Stimulated activated CD4-positive, alpha-beta T cell treated with anti-CD3 and anti-CD28 coated beads, TNF-alpha, amount 100 ng/mL, for 4 hours (primary cell): ENCODE measurements at places on chromosomes 1 and 21.

- DNase-seq: no peak
These were observed 100.3 kb downstream of the CACNA1E start for GRCh38 chr1:181583598-181583997.

- no peak for DNase-seq
These were observed 44.7 kb upstream of the LRRC7 start for GRCh38 chr1:69523032-69523431.

DNA sequence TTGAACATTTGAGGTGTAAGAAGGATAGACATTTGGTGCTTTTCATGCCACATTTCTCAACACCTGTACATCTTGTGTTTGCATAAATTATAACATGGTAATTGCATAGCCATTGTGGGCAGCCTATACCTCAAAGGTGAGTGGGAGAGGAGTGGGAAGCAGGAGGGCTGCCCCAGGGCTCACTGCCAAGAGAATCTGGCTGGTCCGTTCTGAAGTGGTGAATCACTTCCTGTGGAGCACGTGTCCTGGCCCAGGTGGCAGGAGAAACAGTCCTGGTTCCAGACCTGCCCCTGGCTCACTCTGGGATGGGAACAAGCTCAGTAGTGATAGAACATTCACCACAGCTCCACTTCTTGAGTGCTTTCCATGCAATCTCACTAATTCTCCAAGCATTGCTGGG lies 11.6 kb upstream of the OLFML2B start:
- DNase-seq: no peak

GRCh38 chr1:202122639-202123335 lies at the start of gene GPR37L1:
Gene GPR37L1 (plus strand): TSS chr1:202122917. CDS start chr1:202122964, 47 bp downstream.
- DNase-seq: no peak

DNA sequence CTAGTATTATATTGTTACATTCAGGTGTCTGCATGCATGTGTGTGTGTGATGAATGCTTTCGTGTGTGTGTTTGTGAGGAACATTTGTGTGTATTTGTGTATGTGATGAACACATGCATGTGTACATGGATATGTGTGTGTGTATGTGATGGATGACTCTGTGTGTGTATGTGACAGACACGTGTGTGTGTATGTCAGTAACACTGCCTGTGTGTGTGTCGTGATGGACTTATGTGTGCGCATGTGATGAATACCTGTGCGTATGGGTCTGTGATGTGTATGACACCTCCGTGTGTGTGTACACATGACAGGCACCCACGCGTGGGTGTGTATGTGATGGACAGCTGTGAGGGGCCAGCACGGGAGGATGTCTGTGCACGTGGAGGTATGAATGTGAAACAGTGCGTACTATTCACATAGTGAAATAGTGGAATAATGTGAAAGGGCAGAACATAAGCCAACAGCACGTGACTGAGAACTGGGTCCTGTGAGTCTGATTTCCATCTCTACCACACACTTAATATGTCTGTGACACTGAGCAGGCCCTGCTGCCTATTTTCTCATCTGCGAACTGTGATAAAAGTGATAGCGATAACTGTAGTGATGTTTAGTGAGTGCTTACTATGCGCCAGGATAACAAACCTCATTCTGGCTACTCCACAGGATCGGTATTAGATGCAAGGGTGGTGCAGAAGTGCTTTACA lies 41.8 kb upstream of the CSF3R start:
- DNase-seq: no peak

DNA sequence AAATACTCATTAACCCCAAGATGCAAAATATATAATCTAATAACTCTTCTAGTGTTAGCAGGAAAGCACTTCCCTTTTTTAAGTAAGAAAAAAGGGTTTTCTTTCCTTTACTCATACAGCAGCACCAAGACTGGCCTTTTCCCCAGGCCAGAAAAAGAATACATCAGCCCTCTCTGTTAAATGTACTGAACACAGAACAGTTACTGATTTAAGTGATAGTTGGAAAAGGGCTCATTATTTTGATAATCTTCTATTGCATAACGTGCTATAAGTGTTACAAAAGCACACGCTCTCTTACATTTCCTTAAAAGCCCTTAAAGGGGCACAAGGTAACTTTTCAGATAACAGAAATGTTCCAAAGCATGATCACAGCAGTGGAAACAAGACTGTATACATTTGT lies 142.9 kb downstream of the TIAM1 start:
- DNase-seq: no peak

DNA sequence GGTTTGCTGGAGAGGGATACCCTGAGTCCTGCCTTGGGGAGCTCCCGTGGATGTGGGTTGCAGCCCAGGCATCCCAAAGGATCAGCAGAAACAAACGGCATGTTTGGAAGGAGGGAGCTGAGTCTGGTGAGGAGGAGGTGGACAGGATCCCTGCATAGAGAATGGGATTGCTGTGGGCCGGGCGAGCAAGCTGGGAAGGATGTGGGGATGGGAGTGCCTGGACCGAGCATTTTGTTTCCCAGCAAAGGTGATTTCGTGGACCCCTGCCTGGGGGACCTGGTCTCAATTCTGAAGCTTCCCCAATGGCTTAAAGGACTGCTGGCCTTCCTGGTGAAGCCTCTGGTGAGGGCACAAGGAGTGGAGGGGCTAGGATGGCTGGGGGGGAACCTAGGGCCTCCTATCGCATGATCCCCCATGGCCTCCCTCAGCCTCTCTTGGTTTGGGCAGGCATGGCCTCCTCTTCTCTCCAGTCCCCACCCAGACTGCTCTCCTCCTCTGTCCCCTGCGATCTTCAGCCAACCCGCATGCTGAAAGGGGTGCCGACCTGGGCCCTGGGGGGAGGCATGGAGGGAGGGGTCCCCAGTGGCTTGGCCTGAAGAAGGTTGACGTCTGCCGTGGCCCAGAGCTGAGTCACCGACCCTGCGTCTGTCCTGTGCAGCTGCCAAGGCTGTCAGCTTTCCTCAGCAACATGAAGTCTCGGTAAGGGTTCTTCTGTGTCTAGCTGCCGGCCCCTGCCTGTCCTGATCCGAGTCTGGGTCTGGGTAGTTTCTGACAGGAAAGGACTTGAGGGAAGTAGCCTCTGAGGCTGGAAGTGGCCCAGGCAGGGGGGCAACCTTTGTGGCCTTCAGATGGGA lies 16.3 kb downstream of the FAAH start:
- DNase-seq: no peak

GRCh38 chr21:33384841-33385331 lies 18.3 kb upstream of the IFNGR2 start:
- no peak for DNase-seq

DNA sequence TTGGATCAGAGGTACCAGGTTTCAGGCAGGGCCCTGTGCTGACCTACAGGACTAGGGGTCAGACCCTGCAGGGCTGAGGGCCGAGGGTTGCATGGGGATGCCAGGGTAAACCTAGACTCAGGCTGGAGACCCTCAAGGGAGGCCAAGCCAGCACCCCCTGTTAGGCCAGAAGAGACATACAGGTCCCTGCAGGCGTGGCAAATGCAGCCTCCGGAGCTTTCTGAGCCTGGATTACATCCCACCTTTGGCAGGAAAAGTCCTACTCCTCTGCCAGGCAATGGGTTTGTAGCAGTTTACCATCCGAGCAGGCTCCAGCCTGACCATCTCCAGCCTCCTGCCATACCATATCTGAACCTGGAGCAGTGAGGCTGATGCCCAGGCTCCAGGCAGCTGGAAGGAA lies 425.3 kb downstream of the NPHP4 start:
- DNase-seq: no peak

- no peak for DNase-seq
These were observed 108.4 kb downstream of the HHAT start for GRCh38 chr1:210437111-210437510.

DNA sequence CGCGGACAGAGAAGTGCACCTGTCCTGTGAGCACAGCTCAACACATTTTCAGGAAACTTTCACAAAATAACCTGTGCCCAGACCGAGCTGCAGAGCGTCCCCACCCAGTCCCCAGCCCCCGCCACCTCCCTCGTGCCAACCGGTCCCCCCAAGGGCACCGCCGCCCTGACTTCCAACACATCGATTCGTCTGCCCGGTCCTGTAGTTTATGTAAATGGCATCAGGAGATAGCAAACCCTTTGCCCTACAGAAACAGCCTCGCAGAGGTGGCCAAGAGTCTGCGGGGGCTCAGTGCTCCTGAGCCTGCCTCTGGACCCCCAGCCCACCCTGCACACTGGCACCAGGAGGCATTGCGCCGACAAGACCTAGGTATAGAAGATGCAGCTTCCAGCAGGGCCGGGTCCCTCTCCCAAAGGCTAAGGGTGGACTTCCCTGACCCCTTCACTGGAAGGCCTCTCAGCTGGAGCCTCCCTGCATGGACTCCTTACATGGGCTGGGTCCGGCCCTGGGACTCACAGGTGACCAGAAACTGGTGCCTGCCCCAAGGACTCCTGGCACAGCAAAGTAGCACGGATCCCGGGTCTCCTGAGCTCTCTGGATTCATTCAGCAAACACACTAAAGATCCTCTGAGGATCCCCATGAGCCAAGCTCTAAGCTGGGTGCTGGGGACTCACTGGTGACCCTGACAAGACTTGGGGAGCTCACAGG lies 6.6 kb upstream of the PLEKHG5 start:
- no peak for DNase-seq

- DNase-seq: no peak
These were observed 45.3 kb upstream of the EPHA8 start for GRCh38 chr1:22517956-22518355.

GRCh38 chr1:69315416-69315815 lies 252.3 kb upstream of the LRRC7 start:
- DNase-seq: no peak
